Omental fat pad (tissue), 4 donors: ENCODE measurements at places on chromosomes 7 and 10.

DNA sequence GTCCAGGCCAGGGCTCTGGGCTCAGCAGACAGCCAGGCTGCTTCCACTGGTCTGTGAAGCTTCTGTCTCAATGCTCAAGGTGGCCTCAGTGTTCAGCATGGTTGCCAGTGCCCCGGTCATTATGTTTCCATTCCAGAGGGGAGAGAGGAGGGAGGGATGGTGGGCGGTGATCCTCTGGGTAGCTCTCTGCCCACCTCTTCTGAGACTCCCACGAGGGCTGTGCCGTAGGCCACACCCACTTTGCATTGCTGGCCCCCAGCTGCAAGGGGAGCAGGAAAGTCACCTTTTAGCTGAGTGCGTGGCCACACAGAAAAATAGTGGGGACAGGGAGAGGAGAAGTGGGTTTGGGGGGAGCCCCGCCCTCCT, 42.5 kb downstream of the FOXK1 start:
- DNase-seq, result no peak

DNA sequence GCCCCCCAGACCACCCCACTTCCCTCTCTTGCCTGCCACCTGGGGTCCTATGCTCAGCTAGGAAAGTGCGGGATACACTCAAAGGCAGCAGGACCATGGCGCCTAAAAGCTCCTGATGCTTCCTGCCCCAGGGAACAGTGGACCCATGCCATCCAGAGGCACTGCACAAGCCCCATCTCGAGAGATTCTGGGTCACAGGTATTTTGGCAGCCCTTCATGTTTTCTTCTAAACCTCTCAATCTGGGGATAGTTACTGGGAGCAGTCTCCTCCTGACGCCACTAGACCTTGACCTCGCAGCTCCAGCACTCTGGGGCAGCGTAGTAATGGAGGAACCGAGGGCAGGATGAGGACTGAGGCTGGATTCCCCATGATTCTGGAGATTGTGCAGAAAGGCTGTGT, 107.1 kb downstream of the GRK5 start:
- no peak for DNase-seq

DNA sequence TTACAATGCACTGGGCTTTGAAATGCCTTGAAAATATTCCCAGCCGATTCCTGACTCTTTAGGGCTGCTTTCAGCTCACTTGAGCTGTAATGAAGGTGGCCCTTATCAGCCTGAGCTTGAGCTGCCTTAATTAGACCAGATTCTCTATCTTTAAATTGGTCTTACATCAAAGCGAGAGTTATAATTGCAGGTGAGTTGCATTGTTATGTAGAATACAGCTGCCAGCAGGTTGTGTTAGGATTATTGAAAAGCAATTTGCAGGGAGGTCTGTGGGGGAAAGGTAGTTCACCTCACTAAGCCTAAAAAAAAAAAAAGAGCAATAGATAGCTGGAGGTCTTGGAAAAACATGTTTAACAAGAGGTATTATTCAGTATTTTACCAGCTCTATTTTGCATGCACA, 142.2 kb upstream of the HABP2 start:
- no peak for DNase-seq

GRCh38 chr7:46839651-46840050, 742.3 kb downstream of the TNS3 start:
- DNase-seq, result no peak

DNA sequence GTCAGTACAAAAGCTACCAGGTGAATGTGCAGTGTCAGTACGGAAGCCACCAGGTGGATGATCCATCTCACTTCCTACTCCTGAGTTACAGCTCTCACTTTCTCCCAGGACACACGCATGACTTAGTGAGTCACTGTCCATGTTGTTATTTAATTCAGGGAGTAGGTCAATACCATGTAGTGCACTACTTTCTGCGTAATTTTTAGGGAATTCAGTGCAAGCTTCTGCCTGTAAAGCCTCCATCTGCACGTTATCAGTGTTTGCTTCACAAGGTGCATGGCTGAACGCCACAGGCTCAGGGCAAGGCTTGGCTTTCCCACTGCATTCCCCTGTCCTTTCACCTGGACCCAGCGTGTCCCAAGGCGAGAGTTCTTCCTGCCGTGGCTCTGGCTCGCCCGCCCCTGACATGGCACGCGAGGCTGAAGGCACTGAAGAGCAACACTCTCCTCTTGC, 59.5 kb downstream of the LARP4B start:
- no peak for DNase-seq

- no peak for DNase-seq
Observed at GRCh38 chr7:36708767-36709166, 15.5 kb downstream of the AOAH start.
